ENCODE measurements at places on chromosomes 12 and 14.

GRCh38 chr14:94052199-94052598 is 26.1 kb downstream of the OTUB2 start:
- no peak for DNase-seq

GRCh38 chr14:71645656-71646055 is 286.6 kb upstream of the RGS6 start:
- no peak for DNase-seq

- DNase-seq: no peak
These were observed 926.6 kb upstream of the TMEM132C start for GRCh38 chr12:127340381-127340780.

DNA sequence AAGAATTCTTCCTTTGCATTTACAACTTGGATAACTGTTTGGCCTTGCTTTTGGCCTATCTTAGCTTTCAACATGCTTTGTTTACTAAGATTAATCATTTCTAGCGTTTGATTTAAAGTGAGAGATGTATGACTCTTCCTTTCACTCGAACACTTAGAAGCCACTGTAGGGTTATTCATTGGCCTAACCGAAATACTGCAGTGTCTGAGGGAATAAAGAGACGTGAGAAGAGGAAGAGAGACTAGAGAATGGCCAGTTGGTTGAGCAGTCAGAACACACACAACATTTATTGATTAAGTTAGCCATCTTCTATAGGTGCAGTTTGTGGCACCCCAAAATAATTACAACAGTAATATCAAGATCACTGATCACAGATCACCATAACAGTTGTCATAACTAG is 62.3 kb upstream of the CCDC175 start:
- no peak for DNase-seq

DNA sequence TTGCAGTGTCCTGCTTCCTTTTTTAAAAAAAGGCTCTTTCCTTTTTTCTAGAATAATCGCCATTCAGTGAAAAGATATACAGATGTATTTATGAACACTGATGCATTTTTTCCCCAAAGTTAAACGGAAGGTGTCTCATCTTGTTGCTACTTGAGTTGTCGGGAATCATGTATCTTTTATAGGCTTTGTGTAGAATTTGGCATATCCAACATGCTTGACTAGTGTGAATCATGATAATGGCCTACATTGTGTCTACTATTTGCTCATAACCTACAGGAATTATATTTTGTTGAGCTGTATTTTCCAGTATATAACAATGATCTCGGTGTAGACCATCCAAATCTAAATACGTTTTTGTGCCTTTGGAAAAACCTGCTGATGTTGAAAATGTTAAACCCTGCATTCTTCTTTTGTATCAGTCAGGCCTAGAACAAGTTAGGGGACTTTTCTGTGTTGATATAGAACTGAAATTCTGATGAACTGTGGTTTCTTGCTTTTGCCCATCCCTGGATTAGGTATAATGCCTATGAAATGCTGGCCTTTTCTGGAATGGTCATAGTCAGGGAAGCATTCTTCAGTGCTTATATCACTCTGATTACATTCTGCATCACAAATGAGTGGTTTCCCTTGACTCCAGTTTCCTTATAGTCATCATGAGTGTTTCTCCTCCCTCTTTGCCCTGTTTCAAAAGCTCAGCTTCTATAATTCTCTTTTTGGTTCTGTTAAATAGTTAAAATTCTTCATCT is 10.8 kb downstream of the BMAL2 start:
- peak; percentile 94 for DNase-seq

Measured in HS-27A (cell line).